HCT116 (cell line): ENCODE measurements at places on chromosomes 7 and 10. TPM values are rescaled to one million over a fixed set of nuclear protein-coding genes. Genes with fewer than 3 reads are reported as not detected.

PKD2L1 gene
- 0.17 TPM for total RNA-seq

NPS gene
- not detected for total RNA-seq

ZRANB1 gene
- 23.9 TPM for total RNA-seq

SH2B2 gene
- 11.8 TPM for total RNA-seq

HYAL4 gene
- total RNA-seq, result not detected

STEAP1B gene
- total RNA-seq, result 0.27 TPM

DKK1 gene
- total RNA-seq, result 315 TPM

OSBPL3 gene
- 36.8 TPM for total RNA-seq

ECHDC3 gene
- total RNA-seq, result 13.0 TPM

MYH16 gene
- 0.57 TPM for total RNA-seq

VWDE gene
- total RNA-seq, result 13.7 TPM

GPER1 gene
- total RNA-seq, result 1.2 TPM

ETV1 gene
- 23.3 TPM for total RNA-seq

ADRA2A gene
- total RNA-seq, result 0.15 TPM

UPK3BL2 gene
- total RNA-seq, result 7.0 TPM

SH2D4B gene
- total RNA-seq, result 0.22 TPM

PDLIM1 gene
- 67.4 TPM for total RNA-seq

TAS2R5 gene
- total RNA-seq, result 1.7 TPM

DYDC1 gene
- not detected for total RNA-seq

VAX1 gene
- not detected for total RNA-seq

SLC18A3 gene
- not detected for total RNA-seq

LIPK gene
- not detected for total RNA-seq

CPN1 gene
- total RNA-seq, result 0.12 TPM

DPYSL4 gene
- total RNA-seq, result 5.4 TPM

PTPRE gene
- total RNA-seq, result 12.3 TPM

AOAH gene
- 1.1 TPM for total RNA-seq

CPA2 gene
- total RNA-seq, result 1.5 TPM

GDF2 gene
- total RNA-seq, result not detected

GPC2 gene
- total RNA-seq, result 17.9 TPM

MYOZ1 gene
- total RNA-seq, result not detected

SPAM1 gene
- not detected for total RNA-seq

ASB10 gene
- total RNA-seq, result not detected

CYP3A4 gene
- total RNA-seq, result 0.25 TPM

RBM20 gene
- total RNA-seq, result 2.0 TPM
